ENCODE measurements at places on chromosomes 1 and 21.

DNA sequence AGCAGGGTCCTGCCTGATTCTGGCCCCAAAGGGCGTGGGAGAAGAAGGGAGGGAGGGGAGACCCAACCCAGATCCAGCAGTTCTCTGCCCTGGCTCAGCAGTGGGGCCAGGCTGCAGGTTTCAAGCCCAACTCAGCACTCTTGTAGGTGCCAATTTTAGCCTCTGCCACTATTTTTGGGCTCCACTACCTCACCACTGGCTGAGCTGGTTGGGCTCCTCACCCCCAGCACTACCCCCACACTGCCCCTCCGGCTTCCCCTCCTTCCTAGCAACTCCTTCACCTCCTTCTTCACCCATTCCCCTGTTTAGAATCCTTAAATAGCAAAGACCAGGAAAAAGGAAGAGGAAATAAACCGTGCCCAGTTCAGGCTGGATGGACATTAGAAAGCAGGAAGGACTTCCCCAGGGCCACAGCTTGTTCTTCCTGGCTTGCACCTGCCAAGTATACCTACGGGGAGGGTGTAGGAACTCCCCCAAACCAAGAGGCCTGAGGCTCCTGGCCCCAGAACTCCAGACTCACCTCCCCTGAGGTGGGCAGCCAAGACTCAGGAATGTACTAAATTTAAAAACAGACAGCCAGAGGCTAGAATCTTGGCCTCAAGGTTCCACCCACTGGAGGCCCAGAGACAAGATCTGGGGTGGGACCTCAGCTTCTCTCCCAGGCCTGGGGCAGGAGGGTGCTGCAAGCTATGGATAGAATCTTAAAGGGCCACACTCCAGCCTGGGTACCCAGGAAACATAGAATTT, 1.4 kb upstream of the ARHGEF2 start:
- DNase-seq: no peak

DNA sequence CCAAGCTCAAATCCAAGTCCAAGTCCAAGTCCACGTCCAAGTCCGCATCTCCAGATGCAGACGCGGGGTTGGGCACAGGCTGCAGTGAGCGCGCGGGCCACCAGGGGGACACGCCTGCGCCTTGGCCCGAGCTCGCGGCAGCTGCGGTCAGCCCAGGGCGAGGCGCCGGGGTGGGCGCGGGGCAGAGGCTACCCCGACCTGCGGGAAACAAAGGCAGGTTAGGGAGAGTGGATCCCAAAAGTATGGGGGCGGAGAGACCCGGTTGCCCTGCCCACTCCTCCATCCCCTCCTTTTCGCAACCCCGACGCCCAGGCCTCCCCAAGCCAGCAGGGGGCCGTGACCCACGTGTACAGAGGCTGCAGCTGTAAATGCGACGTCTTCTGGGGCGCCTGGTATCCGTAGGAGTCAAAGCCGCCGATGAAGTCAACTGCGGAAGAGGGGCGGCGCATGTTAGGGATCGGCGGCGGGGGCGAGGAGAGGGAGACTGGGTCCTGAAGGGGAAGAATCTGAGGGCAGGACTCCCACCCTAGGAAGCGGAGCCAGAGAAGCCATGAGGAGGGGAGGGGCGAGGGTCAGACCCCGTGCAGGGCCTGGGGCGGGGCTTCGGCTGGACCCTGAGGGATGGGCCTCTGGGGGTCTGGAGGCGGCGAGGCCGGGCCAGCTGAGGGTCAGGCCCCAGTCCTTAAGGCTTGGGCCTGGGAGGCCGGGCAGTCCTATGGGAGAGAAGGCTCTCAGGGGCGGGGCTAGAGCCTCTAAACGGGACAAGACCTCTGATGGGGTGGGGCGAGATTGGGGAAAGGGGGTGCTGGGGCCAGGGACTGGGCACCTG, 58.0 kb downstream of the NKAIN1 start:
- DNase-seq: peak; percentile 17

GRCh38 chr1:20308569-20308968, 17.9 kb downstream of the VWA5B1 start:
- no peak for DNase-seq

DNA sequence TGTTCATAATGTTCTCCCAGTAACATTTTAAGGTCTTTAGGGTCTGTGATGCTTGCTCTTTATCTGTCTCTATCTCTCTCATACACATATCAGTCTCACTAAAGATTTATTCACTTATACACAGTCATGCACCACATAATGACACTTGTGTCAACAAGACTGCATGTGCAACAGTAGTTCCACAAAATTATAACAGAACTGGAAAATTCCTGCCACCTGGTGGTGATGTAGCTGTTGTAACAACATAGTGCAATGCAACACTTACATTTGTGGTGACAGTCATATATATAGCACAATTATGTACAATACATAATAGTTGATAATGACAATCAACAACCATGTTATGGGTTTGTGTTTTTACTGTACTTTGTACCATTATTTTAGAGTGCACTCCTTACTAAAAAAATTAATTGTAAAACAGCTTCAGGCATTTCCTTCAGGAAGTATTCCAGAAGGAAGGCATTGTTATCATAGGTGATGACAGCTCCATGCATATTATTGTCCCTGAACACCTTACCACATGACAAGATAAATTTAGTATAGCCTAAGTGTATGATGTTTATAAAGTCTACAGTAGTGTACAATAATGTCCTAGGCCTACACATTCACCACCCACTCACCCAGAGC, 8.1 kb downstream of the TDRD5 start:
- peak; percentile 7 for DNase-seq

DNA sequence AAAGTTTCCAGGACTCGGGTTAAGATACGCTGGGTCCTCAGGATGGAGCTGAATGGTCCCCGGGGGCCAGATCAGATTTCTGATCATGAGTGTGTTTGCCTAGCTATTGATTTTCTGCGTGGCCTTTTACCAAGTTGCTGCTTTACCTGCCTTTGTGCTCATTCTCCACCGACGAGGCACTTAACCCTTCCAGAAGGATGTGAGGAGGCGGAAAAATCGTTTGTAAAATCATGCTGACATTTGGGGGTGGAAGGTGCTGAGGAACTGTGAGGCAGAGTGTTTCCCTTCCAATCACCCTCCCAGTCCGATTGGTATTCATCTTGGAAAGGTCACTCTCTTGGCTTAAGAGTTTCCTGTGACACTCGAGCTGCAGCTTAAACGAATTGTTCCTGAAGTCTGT, 337.1 kb upstream of the KAZN start:
- no peak for DNase-seq
